ENCODE measurements at places on chromosomes 13 and 19.

DNA sequence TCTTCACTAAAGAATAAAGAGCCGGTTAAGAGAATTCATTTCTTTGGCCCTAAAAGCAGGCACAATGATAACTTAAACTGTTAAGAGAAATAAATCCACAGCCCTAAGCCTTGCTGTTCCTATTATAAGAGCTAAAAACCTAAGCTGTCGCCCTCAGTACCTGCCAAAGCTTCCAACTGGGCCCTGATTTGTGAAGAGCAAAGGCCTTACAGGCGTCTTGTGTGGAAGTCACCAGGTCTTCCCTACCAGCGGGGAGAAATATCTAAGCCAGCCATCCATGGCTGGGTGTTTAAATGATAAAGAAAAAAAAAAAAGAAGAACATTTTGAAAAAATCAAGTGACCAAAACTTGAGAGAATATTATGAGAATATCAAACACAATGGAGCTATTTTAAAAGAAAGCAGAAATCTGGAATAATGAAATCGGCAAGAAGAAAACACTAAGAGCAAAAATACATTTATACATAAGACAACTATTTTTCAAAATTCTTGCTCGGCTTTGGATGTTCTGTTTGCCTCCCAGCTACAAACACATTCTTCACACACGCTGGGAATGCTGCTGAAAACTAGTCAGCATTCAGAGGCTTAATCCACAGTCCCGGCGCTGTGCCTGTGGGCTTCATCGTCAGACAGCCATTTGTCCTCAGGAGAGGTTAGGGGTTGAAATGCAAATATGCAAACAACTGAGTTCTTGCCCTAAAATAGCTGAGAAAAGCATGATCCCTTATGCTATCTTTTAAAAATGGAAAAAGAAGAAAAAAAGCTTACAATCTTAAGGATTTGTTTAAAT lies 89.8 kb upstream of the LSM14A start:
- no peak for DNase-seq

DNA sequence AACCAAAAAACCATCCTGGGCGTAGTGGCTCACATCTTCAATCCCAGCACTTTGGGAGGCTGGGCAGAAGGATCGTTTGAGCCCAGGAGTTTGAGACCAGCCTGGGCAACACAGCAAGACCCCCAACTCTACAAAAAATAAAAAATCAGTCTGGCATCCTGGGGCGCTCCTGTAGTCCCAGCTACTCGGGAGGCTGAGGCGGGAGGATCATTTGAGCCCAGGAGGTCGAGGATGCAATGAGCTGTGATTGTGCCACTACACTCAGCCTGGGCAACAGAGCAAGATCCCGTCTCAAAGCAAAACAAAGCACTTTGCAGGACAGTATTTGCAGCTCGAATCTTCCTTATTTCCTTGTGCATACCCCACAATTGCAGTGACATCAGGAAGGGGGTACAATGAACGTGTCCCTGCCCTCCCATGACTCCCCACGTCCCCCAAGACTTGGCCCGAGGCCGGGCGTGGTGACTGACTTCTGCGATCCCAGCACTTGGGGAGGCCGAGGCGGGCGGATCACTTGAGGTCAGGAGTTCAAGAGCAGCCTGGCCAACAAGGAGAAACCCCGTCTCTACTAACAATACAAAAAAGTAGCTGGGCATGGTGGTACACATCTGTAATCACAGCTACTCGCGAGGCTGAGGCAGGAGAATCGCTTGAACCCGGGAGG lies 870 bp downstream of the NDUFB7 start:
- DNase-seq = no peak

DNA sequence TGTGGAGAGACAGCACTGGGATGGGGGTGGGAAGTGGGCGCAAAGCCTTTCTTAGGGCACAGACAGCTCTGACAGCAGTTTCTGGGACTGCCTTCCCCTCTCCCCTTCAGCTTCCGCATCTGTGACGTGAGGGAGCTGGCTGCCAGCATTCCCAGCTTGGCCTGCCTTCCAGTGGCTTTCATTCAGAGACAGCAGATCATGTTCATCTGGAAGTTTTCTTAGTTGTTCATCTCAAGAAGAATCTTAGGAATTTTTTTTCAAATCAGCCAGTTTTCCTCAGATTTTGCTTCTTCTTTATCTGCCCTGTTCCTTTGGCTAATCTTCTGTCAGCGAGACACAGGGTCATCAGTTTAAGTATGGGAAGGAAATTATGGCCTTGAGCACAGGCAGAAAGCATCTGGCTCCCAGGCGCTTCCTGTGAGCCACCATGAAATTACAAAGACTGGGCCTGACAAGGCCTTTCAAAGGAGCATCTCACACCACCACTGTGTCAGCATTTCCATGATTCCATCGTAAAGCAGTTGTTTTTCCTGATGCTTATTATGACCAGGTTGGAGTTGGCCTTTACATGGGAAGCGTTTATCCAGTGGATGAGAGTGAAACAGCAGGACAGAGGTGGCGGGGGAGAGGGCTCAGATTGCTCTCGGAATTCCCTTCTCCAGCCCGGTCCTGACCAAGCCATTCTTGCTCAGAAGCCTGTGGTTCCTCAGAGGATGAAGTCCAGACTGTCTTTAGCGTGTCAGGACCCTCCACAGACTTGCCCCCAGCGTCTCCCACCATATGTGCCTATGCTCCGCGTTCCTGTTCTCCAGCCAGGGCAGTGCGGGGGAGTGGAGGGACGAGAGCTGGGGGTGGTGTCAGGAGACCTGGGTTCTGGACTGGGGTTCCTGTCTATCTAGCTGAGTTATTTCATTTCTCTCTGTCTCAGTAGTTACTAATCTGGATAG lies 43.6 kb downstream of the ARHGAP35 start:
- no peak for DNase-seq

- DNase-seq = no peak
Measured at GRCh38 chr13:74683411-74683810, 549.2 kb upstream of the KLF12 start.

DNA sequence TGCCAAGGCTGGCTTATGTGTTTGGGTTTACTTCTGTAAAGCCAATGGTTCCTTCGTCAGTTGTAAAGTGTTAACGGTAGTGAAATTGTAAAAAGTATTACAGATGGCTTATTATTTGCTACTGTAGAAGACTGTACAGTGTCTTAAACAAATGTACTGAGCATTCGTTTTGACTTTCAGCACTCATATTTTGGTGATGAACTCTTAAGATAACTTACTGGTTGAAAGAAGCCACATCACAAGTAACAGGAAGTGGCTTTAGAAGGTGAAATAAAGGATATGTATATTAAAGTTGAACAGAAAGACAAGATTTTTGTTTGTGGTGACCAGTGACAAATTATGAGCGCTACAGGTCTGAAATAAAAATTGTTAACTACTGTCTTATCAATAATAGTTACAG lies 64.2 kb downstream of the URI1 start:
- peak; percentile 13 for DNase-seq

GRCh38 chr13:111252446-111253364 lies 67.7 kb upstream of the TEX29 start:
- no peak for DNase-seq

DNA sequence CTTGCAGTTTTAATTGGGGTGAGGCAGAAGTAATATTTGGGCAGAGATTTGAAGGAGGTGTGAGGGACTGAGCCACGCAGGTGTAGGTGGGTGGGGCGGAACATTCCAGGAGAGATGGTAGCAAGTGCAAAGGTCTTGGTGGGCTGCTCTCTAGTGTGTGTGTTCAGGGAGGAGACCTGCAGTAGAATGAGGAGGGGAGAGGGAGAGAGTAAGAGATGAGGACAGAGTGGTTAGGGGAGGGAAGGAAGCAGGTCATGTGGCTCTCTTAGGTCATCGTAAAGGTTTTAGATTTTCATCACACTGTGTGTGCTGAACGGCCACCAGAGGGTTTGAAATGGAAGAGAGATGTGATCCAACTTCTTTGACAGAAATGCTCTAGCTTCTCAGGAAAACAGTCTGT lies 33.5 kb downstream of the WASF3 start:
- DNase-seq = no peak

GRCh38 chr19:37468961-37469777 lies at the start of gene ZNF570:
ZNF570 (plus strand) TSS chr19:37469356; CDS start chr19:37470355, 999 bp downstream.
- peak; percentile 90 for DNase-seq

GRCh38 chr19:7674010-7675005 lies 2.6 kb upstream of the MCEMP1 start:
- peak; percentile 27 for DNase-seq

GRCh38 chr13:25112695-25113255 lies 16.8 kb downstream of the PABPC3 start:
- no peak for DNase-seq

DNA sequence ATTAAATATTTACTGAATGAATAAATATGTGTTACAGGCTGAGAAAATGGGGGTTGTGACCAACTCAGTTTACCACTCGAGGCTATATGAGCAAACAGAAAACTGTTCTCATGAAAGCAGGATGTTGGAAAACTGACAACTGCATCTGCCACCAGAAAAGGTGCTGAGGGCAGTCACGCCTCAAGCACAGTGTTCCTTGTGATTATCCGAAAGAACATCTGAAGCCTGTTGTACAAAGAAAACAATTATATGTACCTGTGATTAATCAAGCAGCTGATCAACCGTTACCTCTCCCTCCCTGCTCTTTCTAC lies 6.2 kb upstream of the KLK13 start:
- DNase-seq = no peak

DNA sequence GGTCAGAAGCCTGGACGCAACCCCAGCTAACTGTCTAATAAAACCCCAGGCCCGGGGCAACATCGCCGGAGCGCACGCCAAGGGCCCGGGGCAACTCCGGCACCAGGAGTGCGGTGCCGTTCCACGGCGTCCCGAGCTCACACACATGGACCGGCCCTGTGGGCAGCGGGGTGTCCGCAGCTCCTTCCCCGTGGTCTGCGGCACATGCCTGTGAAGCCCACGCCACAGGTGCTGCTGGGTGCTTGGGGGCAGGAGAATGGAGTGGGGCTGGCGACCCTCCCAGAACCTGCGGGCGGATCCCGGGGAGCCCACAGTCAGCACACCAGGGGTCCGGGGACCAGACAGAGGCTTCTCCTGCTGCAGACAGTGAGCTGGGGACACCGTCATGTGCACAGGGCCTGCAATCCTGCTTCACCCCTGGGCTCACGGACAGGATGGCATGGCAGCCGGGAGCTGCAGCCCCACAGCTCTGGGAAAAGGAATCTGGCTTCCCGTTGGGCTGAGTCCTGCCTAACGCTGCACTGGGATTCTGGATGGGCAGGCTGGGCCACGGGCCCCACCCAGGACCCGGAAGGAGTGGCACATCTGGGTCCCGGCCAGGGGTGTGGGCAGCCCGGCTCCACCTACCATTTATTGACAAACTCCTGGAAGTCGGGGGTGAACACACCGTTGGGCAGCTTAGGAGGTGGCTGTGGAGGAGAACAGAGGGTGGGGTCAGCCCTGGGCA lies 28.2 kb upstream of the ZBTB7A start:
- DNase-seq = no peak

DNA sequence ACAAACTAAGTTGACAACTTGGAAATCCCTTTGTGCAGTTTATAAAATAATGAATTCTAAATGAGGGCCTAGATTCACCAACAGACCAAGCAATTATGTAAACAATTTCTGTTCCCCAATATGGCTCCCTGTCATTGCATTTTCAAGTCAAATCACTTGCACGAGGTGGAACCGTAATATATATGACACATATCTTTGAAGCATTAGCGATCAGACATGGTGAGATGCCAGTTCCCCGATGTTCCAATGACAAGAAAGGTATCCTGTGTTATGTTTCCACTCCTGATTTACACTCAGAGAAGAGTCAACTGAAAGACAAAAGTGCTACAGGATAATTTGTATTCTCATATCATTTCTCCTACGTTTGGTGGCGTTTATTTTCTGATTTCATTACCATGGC lies 108.5 kb upstream of the TDRD3 start:
- no peak for DNase-seq

DNA sequence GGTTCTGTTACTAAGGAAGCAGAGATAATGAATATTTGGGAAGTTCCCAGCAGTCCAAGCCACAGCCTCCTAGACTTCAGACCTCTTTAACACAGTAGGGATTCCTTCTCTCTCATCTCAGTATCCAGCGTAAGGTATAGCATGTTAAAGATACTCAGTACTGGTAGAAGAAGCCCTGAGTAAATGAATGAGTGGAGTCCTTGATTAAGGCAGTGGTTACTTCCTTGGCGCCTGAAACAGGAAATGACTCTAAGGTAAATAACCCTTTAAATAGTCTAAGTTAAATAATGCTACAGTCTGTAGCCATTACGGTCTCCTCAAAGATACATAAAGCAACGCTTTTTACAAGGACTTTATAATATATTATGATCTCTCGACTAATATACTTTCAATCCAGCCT lies 650.8 kb upstream of the MIR17HG start:
- no peak for DNase-seq

GRCh38 chr13:32031815-32032370 lies 319 bp downstream of the FRY start:
- DNase-seq = no peak

GRCh38 chr19:1286487-1287353 lies 1.0 kb downstream of the EFNA2 start:
- DNase-seq = no peak

GRCh38 chr19:42345191-42345812 lies 19.9 kb downstream of the MEGF8 start:
- DNase-seq = no peak

DNA sequence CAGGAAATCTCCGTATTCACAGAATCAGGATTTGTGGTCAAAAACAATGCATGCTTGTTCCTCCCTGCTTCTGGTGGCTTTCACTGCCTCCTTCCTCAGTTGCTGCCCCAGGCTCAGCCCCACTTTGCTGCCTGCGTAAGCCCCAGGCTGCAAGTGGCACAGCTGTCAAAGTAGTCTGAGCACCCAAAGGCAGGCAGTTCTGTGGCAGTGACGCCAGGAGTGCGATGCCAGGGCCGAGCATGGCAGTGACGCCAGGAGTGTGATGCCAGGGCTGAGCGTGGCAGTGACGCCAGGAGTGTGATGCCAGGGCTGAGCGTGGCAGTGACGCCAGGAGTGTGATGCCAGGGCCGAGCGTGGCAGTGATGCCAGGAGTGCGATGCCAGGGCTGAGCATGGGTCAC lies 77.3 kb upstream of the GPR183 start:
- DNase-seq = no peak

- DNase-seq = no peak
Measured at GRCh38 chr19:7500811-7501450, 12.1 kb upstream of the PEX11G start.

DNA sequence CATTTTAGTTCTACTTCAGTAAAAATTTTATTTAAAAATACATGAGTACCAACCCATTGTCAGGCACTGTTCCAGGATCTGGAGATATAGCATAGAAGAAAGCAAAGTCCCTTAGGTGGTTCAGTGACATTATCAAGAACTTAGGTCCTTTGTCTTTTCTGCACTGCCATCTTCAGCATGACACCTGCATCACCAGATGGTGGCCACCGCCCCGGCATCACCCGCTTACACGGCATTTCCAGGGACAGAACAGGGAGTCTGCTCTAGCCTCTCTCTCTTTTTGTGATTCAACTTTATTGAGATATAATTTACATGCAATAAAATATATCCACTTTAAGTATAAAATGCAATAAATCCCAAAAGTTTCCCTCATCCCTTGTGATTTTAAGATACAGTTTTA lies 23.5 kb downstream of the DYRK1B start:
- no peak for DNase-seq

All from CD4-positive, alpha-beta T cell treated with Interleukin-15 for 4 hours (primary cell).